GM20000 (cell line): ENCODE measurements at places on chromosomes 1 and 21.

DNA sequence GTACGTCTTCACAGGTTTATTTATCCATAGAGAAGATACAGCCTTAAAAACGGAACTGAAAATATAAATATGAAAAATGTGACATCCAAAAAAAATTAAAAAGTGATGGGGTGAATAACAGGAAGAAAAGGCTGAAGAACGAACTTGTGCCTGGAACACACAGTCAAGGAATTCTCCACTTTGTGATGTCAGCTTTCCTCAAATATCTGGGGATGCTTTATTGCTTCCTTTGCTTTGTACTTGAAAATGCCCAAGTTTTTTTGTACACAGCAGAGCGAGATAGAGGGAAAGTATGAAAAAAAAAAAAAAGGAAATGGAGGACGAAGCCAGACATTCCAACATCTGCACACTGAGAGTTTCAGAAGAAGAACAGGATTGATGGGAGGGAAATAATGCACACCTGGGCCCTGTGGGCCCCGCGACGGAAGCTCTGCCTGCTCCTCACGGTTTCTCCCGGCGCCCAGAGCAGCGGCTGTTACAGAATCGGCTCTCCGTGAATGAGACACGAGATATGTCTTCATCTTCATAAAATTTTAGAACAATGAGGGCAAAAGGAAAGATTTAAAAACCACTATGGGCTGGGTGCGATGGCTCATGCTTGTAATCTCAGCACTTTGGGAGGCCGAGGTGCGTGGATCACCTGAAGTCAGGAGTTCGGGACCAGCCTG lies 10.0 kb upstream of the LRRC3 start:
- no peak for DNase-seq

DNA sequence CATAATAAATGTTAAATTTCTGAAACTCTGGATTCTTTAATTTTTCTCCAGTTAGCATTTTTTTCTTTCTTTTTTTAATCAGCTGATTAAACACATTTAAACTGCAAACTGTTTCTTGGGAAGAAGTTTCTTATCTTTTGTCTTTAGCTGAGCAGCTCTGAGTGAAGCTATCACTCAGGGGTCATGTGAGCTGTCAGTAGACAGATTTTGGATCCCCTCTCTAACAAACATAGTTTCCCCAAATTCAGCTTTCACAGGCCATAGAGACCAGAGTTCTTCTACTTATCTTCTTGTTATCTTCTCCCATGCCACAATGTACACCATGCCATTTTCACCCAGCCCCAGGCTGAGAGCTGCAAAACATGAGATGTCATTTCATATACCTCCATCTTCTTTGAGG lies 148.9 kb downstream of the CDC42BPA start:
- no peak for DNase-seq

- DNase-seq = peak; percentile 76
These were observed 4.6 kb downstream of the MATN1 start for GRCh38 chr1:30718636-30719405.

- no peak for DNase-seq
These were observed 24.4 kb upstream of the FAAH start for GRCh38 chr1:46369542-46370213.

- DNase-seq = no peak
These were observed 41.0 kb downstream of the SLX9 start for GRCh38 chr21:44980562-44981489.

DNA sequence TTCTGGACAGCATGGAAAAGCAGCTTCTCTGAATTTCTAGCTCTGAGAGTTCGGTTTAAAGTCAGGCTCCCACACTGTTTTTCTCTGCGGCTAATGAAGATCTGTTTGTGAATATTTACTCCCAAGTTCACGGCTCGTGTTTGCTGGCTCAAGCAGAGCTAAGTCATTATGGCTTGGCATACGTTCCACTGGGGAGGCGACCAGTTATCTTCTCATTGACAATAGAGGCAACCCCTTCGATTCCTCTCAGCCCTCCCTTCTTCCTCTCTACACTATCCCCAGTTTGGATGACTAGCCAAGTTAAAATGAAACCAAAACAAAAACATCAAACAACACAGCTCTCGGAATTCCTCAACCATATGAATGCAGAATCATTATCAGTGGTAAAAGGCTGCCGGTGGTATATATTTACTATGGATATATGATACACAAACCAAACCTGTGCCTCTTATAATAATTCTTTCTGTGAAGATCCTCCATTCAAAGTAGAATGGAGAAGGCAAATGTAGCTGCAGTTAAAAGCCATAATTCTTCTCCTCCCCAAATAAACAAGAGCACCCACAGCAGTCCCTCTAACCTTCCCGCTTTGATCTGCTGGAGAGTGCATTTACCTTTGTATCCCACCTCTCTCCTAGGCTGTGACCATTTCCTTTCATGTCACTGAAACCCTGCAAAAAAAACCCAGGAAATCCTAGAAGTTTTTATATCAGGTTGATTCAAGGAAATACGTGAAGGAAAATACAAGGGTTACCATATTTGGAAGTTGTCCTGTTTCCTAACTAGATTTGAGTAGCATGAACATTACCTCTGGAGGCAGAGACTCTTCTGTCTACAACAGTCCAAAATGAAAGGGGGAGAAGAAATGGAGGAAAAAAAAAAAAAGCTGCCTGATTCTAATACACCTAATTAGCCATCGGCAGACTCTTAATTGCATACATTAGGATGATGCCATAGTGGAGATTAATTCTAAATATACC lies 108.3 kb upstream of the USH2A start:
- DNase-seq = peak; percentile 1

DNA sequence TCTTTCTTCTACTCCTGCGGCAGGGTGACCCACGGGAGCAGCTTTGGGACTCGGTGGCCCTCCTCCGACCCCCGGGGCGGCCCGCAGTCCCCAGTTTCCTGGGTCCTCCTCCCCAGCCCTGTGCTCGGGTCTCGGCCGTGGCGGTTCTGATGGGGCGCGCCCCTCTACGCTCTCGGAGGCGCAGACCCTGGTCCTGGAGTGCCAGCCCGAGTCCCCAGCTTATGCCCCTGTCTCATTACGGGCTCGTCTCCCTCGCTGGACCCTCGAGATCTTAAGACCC lies 430 bp downstream of the BTG2 start:
- no peak for DNase-seq

GRCh38 chr1:118186026-118186425 lies 998 bp upstream of the SPAG17 start:
- no peak for DNase-seq

DNA sequence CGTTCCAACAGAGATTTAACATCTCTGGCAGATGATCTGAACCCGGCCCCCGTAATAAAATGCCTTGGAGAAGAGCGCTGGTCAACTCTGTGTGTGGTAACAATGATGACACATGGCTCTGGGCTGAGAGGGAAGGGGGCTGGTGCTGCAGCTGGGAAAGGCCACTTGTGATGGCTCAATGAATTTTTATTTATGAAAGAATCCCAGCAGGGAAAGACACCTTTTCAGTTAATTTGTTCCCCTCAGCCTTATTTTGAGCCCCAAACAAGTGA lies 59.4 kb downstream of the SYT6 start:
- DNase-seq = no peak

GRCh38 chr1:155110381-155110780 lies 17.3 kb upstream of the EFNA1 start:
- DNase-seq = no peak

DNA sequence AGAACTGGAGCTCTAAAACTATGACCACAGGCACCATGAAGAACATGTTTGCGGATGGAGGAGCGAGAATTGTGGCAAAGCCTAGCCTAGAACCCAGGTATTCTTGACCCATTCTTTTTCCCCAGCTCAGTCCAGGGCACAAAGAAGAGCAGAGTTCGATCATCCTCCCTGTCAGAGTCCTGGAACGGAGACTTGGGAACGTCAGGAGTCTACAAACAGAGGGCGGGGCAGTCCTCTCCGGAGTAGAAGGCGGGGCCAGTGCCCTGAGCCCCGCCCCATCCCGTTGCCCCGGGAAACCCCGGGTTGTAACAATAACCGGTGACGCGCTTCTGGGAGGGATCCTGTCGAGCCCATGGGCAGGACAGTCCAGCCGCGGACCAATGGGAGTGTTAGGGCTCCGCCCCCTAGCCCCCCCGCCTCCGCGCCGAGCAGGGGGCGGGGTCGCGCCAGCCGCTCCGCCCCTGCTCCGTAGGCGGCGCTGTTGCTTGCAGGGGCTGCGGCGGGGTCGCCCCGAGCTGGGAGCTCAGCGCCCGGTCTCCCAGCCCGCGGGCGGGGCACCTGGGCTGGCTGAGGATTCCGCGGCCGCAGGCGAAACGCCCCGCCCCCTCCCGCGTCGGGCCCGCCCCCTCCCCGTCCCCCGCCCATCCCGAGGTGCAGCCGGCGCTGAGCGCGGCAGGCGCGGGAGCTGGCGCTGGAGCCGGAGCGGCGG lies at the start of gene FOXO6:
Gene FOXO6, plus strand, starts transcription at position 649 of the 709 bp plus-strand sequence.
- DNase-seq = peak; percentile 99

DNA sequence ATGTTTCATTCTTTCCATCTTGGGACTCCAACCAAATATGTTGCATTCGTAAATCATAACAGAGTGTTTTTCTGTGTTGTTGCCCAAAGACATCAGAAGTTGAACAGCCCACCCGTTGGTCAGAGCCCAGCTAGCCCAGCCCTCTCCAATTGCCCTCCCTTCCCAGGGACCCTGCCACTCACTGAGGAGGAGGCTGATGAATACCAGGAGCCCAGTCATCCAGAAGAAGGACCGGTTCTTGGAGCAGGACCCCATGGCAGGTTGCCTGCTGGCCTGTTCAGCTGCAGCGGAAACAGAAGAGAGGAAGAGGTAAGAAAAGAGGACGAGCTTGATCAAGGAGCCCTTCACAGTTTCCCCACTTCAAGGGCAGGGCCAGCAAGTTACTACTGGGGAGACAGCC lies 172.2 kb upstream of the ETV3 start:
- no peak for DNase-seq

- peak; percentile 18 for DNase-seq
These were observed 486.9 kb upstream of the USP24 start for GRCh38 chr1:55702064-55702463.

GRCh38 chr21:44531606-44532564 lies 8.1 kb downstream of the KRTAP10-1 start:
- DNase-seq = no peak

DNA sequence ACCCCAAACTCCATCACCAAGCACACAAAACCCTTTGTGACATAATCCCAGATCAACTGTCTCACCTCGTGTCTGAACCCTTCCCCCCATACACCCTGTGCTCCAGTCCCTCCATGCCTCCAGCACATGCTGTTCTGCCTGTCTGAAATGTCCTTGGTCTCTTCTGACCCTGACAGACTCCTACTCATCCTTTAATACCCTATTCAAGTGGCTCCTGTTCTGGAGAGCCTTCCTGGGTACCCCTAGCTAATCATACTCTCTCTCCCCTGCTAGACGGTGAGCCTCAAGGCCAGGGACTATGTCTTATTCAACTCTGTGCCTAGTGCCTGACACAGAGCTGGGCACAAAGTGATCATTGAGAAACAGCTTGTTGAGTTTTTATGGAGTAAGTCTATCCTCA lies 125.0 kb downstream of the LACTBL1 start:
- no peak for DNase-seq

GRCh38 chr1:219126377-219126776 lies 47.3 kb upstream of the LYPLAL1 start:
- DNase-seq = no peak

DNA sequence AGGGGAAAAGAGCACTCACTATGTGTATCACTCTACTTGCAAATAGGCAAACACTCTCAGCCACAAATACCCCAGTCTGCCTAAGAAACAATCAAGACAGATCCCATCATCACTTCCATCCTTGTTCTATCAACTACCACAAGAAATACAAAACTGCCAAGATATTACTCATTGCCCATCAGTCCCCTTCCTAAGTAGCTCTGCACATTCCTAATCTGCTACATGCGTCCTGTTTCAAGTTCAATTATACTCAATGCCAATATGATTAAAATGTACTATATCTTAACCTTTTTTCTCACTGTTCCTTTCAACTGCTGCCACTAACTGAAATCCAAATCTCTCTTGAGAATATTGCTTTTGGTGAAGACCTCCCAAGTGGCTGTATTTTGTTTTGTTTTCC lies 1688.4 kb downstream of the PLA2G4A start:
- no peak for DNase-seq

DNA sequence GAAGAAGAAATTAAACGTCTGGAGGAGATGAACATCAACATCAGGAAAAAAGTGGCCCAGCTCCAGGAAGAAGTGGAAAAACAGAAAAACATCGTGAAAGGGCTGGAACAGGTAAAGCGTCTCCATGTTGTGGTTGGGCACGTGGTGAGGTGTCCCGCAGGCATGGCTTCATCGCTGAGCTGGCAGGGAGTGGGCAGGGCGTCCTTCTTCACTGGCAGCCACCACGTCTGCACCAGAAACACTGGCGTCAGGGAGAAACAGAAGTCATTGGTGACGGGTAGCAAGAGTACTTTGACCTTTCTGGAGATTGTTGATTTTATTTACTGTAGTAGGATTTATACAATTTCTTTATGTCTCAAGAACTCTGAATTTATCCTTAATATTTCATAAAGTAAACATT lies 59.0 kb upstream of the DIP2A start:
- DNase-seq = no peak

- peak; percentile 93 for DNase-seq
These were observed 581 bp downstream of the SSU72 start for GRCh38 chr1:1573843-1574720.

GRCh38 chr1:65263286-65263685 lies 46.1 kb upstream of the DNAJC6 start:
- DNase-seq = no peak

GRCh38 chr1:43938892-43939587 lies 5.4 kb downstream of the ARTN start:
- DNase-seq = no peak

GRCh38 chr1:74517599-74518051 lies 5.2 kb upstream of the LRRC53 start:
- peak; percentile 8 for DNase-seq

DNA sequence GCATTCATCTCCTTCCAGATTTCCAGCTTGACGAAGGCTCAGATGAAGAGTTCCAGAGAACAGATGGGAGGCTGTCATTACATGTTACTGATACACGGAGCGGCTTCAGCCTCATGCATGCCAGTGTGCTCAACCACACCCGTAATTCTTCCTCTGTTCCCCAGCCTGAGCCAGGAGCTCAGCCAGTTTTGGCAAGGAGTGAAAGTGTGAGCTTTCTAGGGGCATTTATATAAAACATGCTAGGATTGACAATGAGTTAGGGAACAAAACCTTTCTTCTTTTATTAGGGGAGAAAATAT lies 290.4 kb upstream of the PLXNA2 start:
- DNase-seq = no peak

- DNase-seq = no peak
These were observed 203.4 kb downstream of the CRB1 start for GRCh38 chr1:197471248-197471985.

GRCh38 chr1:221994939-221995338 lies 253.1 kb upstream of the DUSP10 start:
- no peak for DNase-seq

DNA sequence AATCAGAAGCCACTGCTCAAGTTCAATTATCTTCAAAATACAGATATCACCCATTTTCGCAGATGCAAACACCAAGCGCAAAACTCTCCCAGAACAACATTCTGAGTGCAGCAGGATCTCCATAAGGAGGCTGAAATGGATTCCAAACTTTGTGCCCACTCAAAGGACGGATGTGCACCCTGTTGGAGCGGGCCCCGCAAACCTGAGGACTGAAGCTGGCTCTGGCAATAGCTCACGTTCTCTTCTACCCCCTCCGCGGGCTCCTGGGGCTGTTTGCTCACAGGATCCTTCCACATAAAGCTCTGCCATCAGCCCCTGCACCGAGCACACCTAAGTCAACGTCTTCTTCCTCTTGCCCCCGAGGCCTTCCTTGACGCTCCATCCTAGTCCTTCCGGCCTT lies 11.7 kb upstream of the RCSD1 start:
- DNase-seq = no peak
